ENCODE measurements at places on chromosomes 2 and 18. TPM values are rescaled to one million over a fixed set of nuclear protein-coding genes. Genes with fewer than 3 reads are reported as not detected.

GRCh38 chr2:211868996-211869533 lies 669.5 kb downstream of the ERBB4 start:
- DNase-seq, result no peak

GRCh38 chr2:101295895-101296294 lies 12.6 kb downstream of the RNF149 start:
- no peak for DNase-seq

The DSG1 gene
- total RNA-seq, result 5.6 TPM

DNA sequence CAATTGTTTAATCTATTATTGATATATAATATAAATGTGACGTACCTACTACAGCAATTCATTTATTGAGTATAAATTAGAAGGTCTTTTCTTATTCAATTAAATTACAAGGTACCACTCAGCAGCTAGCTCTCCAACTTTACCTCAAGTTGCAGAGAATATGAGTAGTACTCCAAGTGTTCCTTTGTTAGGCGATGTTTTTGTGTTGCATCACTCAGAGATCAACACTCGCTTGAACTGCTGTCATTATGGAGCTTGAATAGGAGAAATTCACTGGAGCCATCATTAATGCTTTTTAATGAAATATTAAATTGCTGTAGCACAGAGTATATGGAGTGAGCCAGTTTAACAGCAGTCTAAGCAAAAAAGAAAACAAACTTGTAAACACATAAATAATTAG lies 320.0 kb downstream of the FSIP2 start:
- DNase-seq, result no peak

The SNED1 gene
- 4.8 TPM for total RNA-seq

DNA sequence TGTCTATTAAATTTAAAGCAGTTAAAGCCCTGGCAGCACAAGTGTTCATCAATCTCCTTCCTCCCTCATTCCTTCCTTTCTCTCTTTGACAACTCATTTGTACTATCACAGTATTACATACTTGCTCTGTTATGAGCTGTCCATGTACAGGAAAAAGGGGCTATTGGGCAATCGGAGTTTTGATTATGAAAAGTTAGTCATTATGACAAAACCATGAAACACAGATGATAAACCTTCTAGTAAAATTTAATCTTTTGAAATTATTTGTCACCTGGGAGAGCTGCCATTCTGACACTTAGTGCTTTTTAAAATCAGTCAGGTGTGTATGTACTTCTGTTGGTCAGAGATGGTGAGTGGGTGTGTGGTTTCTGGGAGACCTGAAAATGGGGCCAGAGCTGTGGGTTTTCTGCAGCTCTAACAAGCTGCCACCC lies 39.4 kb downstream of the MAP4K4 start:
- DNase-seq, result no peak

GRCh38 chr18:6741232-6741663 lies 11.7 kb downstream of the ARHGAP28 start:
- DNase-seq, result peak; percentile 40

The ZDBF2 gene
- 13.9 TPM for total RNA-seq

DNA sequence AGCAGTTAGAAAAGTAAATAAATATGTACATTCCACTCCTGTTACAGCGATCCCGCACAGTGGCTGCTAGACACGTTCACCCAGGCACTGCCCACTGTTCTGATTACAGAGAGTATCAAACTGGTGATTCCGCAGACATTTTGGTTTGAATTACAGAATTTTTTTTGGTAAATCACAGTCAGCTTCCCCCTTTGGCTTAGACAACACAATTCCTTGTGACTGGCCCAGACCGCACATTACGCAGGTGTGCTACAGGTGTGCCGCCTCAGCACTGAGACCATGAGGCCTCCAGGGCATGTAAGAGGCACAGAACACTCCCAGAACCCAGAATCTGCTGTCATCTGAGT lies 112.3 kb downstream of the PXDN start:
- no peak for DNase-seq

Data from heart left ventricle (tissue), 16 donors.